Transverse colon (tissue), 4 donors: ENCODE measurements at places on chromosomes 6 and 20. TPM values are rescaled to one million over a fixed set of nuclear protein-coding genes. Genes with fewer than 3 reads are reported as not detected.

DNA sequence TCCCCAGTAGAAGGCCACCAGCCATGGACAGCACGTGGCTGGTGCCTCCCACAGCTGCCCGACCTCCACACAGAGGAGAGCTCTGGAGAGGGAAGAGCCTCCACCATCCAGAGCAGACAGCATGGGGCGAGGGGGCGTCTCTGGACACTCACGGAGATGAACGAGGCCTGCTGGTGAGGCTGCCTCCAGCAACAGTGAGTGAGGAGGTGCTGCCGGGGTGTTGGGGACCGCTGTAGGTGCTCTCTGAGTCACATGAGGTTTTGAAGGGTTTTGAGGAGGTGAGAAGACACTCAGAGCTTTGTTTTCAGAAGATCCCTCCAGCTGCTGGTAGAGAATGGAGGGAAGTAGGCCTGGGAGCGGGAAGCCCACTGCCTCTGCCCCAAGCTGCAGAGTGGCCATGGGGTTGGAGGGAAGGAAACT is 65.6 kb downstream of the THBS2 start:
- no peak for DNase-seq

The TBC1D22B gene
- 10.0 TPM for total RNA-seq

- no peak for DNase-seq
Observed at GRCh38 chr6:33165581-33166258, 26.5 kb downstream of the COL11A2 start.

GRCh38 chr20:19074828-19075516 is 137.5 kb upstream of the SLC24A3 start:
- DNase-seq: no peak

DNA sequence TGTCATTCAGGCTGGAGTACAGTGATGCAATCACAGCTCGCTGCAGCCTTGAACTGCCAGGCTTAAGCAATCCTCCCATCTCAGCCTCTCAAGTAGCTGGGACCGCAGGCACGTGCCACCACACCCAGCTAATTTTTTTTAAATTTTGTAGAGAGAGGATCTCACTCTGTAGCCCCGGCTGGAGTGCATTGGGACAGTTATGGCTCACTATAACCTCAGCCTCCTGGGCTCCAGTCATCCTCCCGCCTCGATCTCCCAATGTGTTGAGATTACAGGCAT is 86.5 kb downstream of the SERAC1 start:
- no peak for DNase-seq

DNA sequence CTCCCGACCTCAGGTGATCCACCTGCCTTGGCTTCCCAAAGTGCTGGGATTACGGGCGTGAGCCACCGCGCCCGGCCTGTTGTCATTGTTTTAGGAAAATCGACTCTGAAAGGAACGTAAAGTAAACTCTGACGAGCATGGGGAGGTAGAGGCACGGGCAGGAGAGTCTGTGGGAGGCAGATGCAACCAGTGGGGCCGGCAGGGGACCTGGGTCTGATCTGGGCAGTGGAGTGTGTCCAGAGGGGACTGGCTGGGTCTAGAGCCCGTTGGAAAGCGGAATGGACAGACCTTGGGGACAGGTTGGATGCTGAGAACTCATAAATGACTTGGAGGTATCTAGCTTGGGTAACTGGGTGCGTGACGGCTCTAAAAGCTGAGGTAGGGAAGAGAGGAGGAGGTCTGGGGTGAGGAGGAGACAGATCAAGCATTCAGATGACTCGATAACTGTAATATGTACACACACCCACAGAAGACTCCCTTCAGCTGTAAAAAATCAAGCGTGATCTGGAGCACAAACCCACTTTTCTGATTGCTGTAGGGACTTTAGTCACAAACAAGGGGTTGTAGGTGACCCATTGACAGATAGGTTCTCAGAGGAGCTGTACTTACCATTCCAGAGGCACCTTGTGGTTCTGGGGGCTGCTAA is 22.4 kb downstream of the MANBAL start:
- DNase-seq: no peak
